ENCODE measurements at places on chromosomes 12 and 14.

GRCh38 chr12:32483499-32483898 lies 84.1 kb downstream of the FGD4 start:
- no peak for DNase-seq

DNA sequence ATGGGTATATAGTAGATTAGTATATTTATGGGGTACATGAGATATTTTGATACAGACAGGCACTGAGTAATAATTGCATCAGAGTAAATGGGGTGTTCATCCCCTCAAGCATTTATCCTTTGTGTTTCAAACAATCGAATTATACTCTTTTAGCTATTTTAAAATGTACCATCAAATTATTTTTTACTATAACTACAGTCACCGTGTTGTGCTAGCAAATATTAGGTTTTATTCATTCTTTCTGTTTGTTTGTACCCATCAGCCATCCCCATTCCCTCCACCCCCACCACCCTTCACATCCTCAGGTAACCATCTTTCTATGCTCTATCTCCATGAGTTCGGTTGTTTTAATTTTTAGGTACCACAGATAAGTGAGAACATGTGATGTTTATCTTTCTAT lies 115.8 kb downstream of the NUBPL start:
- no peak for DNase-seq

DNA sequence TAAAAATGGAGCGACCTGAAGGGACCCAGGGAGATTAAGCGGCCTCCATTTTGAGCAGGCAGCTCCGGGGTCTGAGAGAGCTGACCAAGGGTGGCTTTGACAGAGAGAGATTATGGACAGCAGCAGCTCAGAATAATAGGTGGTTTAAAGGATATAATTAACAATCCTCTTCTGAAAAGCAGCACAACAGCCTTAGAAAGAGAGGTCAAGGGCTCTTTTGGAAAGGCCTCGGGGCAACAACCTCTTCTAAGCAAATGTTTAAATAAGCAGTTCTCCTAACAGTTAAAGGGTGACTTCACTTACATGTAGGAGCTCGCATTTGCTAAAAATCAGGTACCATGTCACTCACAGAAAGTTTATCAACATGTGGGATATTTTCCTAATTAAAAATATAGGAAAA lies 87.2 kb upstream of the FRMD6 start:
- no peak for DNase-seq

GRCh38 chr12:117538926-117539325 lies 177.5 kb upstream of the NOS1 start:
- no peak for DNase-seq

GRCh38 chr14:71380271-71380670 lies 473.0 kb downstream of the PCNX1 start:
- DNase-seq = no peak

- no peak for DNase-seq
Observed at GRCh38 chr14:29650554-29651269, 276.9 kb downstream of the PRKD1 start.

GRCh38 chr12:100553936-100554335 lies 19.5 kb upstream of the GAS2L3 start:
- no peak for DNase-seq

DNA sequence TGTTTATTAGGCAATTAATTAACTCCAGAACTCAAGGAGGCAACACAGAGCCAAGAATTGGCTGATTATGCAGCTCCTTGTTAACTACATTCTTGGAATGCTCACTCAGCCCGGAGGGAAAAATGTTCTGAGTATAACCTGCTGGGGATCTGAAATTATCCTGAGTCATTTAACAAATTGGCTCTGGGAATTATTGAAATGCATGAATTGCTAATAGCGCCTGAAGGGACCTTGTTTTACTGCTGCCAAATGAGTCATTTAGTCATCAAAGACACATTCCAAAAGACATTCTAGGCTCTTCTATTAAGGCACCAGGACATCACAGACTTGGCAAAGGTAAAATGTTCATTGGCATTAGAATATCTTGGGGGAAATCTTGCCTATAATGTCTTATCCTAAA lies 13.0 kb downstream of the TMEM52B start:
- no peak for DNase-seq

- no peak for DNase-seq
Observed at GRCh38 chr14:75434138-75434889, 6.5 kb downstream of the JDP2 start.

DNA sequence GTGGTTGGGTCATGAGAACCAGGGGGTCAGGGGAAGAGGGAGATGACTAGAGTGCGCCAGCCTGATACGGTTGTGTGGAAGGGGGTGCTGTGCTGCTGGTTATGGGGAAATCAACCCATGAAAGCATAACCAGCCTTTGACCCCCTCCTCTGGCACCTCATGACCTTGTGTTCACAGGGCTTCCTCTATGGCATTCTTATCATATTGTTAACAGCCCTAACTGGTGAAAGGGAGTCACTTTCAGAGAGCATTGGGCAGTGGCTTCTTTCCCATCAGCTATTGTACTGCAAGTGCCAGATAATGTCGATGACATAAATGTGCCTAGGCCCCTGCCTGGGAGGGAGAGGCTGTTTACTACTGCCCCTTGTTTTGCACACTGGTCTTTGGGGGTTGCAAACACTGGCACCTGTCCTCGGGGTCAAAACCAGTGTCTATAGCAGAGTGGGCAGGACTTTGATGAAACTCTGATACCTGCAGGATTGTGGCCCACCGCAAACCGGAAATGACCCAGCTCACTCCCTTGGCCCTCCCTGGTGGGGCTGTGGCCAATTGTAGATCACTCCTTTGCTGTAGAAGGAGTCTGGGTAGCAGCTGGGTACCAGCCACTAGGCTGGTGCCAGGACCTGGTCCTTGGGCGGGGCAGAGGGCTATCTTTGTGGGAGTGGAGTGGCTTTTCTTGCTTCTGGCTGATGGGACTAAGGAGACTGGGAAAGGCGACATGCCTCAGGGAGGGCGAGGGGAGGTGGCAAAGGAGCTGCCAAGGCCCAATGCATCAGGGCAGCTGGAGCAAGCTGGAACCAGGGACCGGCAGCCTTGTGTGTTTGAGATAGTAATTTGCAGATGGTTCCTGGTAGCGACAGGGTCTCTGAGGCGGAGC lies 634 bp upstream of the TMEM63C start:
- no peak for DNase-seq

GRCh38 chr14:104700225-104700651 lies 10.8 kb downstream of the INF2 start:
- DNase-seq = no peak
